ENCODE measurements at places on chromosomes 7 and 10. TPM values are rescaled to one million over a fixed set of nuclear protein-coding genes. Genes with fewer than 3 reads are reported as not detected.

Gene FFAR4
- 0.14 TPM for total RNA-seq

- no peak overlapping the region for H3K4me3 ChIP-seq
- no peak for DNase-seq
- H3K27me3 ChIP-seq, result no peaks in the 10 kb centered on the region
- H3K4me1 ChIP-seq, result peaks cover 8% of the 10 kb centered on the region
- H3K27ac ChIP-seq, result no peak overlapping the region
Observed at GRCh38 chr7:157760004-157760730, 423.4 kb downstream of the DNAJB6 start.

Gene CDK5
- total RNA-seq, result 19.8 TPM

GRCh38 chr10:91975438-91975837 lies 51.9 kb downstream of the BTAF1 start:
- no peak for DNase-seq
- peaks cover 25% of the 10 kb centered on the region for H3K36me3 ChIP-seq
- H3K4me3 ChIP-seq, result no peak overlapping the region
- no peaks in the 10 kb centered on the region for H3K4me1 ChIP-seq
- H3K27ac ChIP-seq, result no peak overlapping the region
- no peaks in the 10 kb centered on the region for H3K27me3 ChIP-seq

- H3K27me3 ChIP-seq, result no peaks in the 10 kb centered on the region
- DNase-seq, result no peak
- H3K4me1 ChIP-seq, result no peaks in the 10 kb centered on the region
- no peak overlapping the region for H3K27ac ChIP-seq
- no peak overlapping the region for H3K4me3 ChIP-seq
Observed at GRCh38 chr7:24741679-24742505, 15.4 kb downstream of the GSDME start.

DNA sequence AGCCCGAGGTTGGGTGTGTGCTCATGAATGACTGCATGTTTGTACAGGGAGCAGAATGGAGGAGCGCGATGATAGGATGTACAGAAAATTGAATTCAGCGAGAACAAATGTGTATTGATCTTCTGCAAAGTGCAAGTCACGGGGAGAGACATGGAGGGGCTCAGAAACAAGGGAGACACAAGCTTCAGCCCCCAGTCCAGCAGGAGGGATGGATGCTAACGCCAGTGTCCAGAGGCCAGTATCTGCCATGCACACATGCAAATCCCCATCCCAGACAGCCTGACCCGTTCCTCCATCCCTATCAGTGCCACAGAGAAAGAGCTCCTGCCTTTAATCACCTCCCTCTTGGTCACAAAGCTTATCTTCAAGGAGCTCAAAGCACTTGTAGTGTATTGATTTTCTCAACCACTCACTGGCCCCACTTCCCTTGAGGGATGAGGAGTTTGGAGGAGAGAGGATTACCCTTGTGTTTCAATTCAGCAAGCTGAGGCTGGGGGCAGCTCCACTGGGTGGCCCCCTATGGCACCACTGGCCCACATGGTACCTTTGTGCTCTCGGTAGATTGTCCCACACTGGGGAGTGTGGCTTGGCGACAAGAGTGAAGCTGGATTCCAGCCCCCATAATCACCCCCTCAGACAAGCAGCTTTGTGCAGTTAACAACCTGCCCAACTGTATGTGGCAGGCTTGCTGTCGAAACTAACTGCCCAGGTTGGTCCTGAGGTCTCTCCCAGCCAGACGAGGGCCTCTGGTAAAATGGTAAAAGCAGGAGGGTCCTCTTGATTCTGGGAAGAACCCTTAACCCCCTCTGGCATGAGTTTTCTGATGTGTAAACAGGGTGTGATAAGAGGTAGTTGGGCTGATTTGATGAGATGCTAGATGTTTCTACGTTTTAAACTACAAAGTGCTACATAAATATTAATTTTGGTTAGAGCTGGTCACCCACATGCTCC lies 151.6 kb upstream of the UNC5B start:
- no peaks in the 10 kb centered on the region for H3K27me3 ChIP-seq
- H3K4me3 ChIP-seq, result no peak overlapping the region
- DNase-seq, result no peak
- H3K4me1 ChIP-seq, result no peaks in the 10 kb centered on the region
- H3K27ac ChIP-seq, result no peak overlapping the region

Gene PLXNA4
- 0.66 TPM for total RNA-seq

DNA sequence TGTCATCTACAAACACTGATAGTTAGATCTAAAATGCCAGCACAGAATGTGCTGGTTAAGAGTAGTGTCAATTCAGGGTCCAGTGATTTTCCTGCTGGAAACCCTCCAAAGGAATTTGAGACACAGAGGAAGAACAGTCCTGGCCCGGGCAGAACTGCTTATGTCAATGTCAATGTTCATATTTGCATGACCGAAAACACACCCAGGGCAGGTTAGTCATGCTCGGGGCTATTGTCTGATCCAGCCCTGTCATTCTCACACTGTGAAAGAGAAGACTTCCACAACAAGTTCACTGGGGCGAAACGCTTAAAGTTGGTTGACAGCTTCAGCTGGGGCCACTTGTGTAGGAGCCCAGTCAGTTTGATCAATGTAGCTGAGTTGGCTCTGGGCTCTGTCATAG lies 139.3 kb downstream of the C1GALT1 start:
- H3K27ac ChIP-seq, result no peak overlapping the region
- H3K27me3 ChIP-seq, result no peaks in the 10 kb centered on the region
- H3K4me1 ChIP-seq, result peaks cover 2% of the 10 kb centered on the region
- no peaks in the 10 kb centered on the region for H3K36me3 ChIP-seq
- no peak for DNase-seq

GRCh38 chr10:9219860-9220259 lies 1165.4 kb downstream of the GATA3 start:
- H3K27ac ChIP-seq, result no peak overlapping the region
- no peaks in the 10 kb centered on the region for H3K36me3 ChIP-seq
- H3K4me3 ChIP-seq, result no peak overlapping the region
- no peaks in the 10 kb centered on the region for H3K27me3 ChIP-seq
- no peak for DNase-seq

GRCh38 chr7:11478882-11479281 lies 353.1 kb downstream of the THSD7A start:
- no peaks in the 10 kb centered on the region for H3K36me3 ChIP-seq
- H3K27me3 ChIP-seq, result no peaks in the 10 kb centered on the region
- no peaks in the 10 kb centered on the region for H3K4me1 ChIP-seq
- no peak overlapping the region for H3K27ac ChIP-seq

Gene AASS
- total RNA-seq, result 2.5 TPM

Measured in thymus (tissue), 14 donors.